Occipital lobe (tissue), 3 donors: ENCODE measurements at places on chromosomes 12 and 14.

GRCh38 chr14:104889375-104889757, 24.3 kb downstream of the CEP170B start:
- DNase-seq, result no peak

DNA sequence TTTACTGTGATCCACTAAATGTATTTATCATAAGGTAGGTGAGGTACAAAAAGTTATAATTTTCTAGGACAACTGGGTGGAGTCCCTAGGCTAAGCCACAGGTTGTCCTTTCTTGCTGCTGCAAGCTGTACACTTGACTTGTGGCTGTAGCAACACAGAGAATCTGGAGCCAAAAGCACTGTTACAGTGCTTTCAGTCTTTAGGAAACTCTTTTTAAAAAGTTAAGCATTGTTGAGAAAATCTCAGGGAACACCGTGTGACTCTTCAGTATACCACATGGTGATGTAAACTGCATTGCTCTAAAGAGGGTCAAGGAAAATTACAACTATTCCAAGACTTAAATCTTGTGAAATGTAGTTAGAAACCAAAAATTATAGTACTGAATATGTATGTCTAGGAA, 11.4 kb downstream of the SLC15A5 start:
- no peak for DNase-seq

DNA sequence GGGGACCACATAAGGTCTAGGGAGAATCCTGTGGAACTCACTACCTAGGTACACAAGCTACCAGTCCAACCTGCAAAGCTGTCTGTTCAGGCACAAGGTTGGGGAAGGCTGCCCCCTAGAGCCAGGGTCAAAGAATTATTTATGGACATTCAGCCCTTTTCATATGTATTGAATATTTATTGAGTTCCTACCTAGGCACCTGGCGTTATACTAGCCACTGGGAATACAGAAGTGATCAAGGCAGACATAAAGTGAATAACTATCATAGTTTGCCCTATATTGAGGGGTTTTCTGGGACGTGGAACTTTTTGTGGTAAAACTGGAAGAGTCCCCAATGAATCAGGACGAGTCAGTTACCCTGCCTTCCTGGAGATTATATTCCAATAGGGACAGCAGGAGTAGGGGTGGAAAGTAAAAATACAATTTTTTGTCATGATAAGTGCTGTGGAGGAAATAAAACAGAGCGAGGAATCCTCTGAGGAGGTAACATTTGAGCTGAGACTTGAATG, 5.8 kb upstream of the SLC48A1 start:
- DNase-seq, result no peak

DNA sequence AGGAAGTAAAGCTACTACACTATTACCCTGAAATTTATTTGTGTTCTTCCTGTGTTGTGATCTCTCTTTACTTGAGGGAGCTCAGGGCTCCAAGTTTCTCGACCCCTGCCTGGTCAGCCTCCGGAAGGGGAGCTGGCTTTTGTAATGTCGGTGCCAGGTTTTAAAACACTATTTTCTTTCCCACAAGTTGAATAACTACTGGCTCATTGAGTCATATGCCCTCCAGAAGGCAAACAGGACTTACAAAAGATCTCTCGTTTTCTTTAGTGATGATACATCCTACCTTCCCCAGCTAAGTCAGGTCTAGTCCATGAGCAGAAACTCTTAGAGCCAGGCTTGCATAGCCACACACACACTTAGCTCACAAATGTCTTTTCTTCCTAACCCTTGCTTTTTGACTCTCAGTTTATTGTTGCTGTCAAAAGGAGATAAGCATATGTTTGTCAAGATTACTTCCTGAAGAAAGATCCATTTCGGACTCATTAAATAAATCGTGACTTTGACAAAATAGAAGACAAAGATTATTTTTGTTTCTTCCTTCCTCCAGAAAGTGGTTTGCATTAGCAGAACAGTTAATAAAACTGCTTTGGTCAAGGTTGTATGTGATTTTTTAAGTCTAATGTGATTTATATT, 209.8 kb upstream of the FLRT2 start:
- DNase-seq, result no peak

DNA sequence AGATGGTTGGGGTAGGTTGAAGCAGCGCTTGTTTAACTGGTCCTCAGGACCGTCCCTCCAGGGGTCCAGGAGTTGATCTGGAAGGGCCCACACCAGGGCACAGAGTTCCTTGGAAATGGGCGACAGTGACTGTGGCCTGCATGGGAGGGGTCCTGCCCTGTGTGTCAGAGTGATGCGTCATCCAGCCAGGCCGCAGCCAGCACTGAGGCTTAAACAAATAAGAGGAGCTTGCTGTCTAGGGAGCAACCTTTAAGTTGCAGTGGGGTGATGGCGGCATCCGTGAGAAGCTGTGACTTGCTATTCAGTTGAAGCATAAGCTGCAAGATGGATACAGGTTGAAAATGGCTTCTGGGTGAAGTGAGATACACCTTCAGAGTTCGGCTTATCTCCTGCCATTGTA, 20.2 kb downstream of the DCAF4 start:
- no peak for DNase-seq

- no peak for DNase-seq
These were observed 17.8 kb downstream of the EFCAB11 start for GRCh38 chr14:89936654-89937185.

DNA sequence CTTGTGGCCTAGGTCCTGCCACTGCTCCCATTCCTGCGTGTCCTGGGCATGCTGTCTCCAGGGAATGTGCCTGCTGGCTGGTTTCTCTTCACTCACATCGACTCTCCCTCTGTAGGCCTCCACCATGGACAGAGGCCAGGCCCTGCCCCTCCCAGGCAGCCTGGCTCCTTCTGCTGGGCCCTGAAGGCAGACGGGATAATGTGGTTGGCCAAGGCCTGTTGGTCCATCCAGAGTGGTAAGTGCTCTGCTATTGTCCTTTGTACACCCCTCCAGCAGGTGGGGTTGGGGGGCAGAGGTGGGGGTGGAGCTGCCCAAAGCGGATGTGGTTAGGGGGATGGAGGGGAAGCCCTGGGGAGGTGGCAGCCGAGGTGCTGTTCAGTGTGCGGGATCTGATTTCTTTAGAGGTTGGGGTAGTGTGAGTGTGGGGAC, 9.5 kb upstream of the NR4A1 start:
- no peak for DNase-seq

DNA sequence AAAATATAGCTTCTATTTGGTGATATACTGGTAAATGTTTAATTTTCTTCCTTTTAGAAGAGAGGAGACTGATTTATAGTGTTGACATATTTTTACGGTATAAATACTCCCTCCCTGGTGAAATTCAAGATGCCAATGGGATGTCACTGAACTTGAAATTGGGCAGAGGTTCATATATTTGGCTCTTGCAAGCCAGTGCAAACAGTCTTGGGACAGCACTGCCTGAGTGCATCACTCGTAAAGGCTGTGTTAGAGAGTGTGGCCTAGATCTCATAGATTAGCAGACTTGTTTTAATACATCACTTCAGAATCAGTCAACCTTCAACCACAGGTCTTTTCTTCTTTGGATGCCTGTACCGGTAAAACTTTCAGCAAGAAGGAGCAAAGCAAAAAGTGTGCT, 681.0 kb downstream of the NRXN3 start:
- DNase-seq, result no peak

DNA sequence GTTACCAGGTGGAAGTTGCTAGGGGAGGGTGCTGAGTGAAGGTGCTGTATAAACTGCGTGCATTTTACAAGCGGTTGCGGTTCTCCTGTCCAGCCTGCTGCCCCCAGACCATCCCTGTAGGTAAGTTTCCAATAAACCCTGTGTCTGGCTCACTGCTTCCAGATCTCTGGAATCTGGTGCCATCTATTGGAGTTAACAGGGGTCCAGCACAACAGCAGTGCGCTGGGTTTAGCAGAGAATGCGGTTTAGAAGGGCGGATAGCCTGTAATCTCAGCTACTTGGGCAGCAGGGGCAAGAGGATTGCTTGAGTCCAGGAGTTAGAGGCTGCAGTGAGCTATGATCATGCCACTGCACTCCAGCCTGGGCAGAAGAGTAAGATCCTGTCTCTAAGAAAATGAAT, 4.9 kb downstream of the AACS start:
- no peak for DNase-seq

GRCh38 chr12:25957793-25958427, 572 bp upstream of the RASSF8 start:
- peak; percentile 65 for DNase-seq

DNA sequence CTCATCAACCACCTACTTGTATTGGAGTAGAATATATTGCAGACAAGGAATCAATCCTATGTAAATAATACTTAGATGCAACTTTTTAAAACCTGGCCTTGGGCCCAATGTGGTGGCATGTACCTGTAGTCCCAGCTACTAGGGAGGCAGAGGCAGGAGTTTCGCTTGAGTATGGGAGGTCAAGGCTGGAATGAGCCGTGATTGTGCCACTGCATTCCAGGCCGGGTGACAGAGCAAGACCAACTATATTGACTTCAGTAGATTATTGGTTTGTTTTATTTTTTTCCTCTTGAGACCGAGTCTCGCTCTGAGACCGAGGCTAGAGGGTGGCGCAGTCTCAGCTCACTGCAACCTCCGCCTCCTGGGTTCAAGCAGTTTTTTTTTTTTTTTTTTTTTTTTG, 3.6 kb downstream of the LARP4 start:
- DNase-seq, result no peak

- no peak for DNase-seq
These were observed 17.3 kb upstream of the DHRS4 start for GRCh38 chr14:23936084-23936829.

- no peak for DNase-seq
These were observed 244.9 kb upstream of the DIO2 start for GRCh38 chr14:80456209-80456608.

DNA sequence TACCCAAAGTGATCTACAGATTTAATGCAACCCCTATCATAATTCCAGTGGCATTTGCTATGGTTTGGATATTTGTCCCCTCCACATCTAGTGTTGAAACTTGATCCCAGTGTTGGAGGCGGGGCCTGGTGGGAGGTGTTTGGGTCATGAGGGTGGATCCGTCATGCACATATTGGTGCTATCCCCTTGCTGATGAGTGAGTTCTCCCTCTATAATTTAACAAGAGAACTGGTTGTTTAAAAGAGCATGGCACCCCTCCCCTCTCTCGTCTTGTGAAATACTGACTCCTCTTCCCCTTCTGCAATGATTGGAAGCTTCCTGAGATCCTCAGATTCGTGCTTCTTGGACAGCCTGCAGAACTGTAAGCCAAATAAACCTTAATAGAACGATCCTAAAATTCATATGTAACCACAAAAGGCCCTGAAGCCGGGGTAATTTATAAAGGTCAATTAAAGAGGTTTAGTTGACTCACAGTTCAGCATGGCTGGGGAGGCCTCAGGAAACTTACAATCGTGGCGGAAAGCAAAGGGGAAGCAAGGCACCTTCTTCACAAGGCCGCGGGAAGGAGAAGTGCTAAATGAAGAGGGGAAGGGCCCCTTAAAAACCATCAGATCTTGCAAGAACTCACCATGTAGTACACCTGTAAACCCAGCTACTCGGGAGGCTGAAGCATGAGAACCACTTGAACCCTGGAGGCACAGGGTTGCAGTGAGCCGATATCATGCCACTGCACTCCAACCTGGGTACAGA, 41.2 kb downstream of the SLC39A9 start:
- no peak for DNase-seq

DNA sequence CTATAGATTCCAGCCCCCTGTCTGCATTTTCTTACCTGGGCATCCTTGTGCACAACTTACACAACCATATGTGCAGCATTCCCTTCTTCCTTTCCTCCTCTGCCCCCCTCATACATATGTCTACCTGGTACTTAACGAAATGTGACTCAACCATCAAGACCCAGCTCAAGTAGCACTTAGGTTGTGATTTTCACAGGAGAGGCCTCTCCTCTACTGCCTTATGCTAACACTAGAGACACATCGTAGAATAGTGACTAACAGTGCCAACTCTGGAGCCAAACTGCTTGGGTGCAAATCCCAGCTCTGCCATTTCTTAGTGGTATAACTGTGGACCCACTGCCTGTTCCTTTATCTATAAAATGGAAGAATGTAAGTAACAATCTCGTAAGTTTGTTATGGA, 24.1 kb upstream of the PLEKHA5 start:
- DNase-seq, result no peak

DNA sequence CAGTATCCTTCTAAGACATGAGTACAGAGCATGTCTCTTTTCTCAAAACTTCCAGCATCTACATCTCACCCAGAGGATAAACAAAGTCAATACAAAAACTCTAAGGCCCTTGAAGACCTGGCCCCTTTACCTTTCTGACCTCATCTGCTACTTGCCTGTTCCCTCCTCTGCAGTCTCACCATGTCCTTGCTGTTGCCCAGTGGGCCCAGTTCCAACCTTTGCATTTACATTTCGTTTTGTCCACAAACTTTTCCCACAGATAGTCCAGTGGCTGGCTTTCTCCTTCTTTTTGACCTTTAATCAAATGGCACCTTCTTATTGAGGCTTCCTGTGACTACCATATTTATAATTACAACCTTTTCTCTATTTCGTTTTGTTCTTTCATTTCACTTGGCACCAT, 1.6 kb downstream of the IRAK4 start:
- DNase-seq, result no peak

- peak; percentile 25 for DNase-seq
These were observed 732 bp downstream of the ZNF664 start for GRCh38 chr12:123973552-123974341.

DNA sequence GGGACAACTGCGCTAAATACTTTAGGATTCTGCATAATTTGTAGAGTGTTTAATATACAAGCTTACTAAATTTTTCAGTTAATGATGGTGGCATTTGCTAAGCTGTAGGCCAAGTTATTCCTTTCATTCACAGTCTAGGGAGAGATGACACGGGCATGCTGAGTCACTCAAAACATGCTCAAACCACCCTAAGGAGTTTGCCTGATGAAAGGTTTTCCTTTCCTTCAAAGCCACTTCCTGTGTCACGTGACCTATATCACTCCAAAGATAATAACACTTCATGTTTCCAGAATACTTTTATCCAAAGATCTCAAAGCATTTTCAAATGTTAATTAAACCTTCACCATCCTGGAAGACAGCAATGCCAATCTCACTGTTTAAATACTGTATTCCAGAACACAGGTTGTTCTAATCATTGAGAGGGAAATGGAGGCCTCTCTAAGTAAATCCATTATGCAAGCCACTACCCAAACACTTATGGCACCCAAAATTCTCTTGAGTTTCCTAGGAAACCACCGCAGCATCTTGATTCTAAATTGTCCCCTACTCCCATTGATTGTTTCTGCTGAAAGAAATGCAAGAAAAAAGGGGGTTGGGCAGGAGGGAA, 207.0 kb upstream of the CDKN3 start:
- no peak for DNase-seq

DNA sequence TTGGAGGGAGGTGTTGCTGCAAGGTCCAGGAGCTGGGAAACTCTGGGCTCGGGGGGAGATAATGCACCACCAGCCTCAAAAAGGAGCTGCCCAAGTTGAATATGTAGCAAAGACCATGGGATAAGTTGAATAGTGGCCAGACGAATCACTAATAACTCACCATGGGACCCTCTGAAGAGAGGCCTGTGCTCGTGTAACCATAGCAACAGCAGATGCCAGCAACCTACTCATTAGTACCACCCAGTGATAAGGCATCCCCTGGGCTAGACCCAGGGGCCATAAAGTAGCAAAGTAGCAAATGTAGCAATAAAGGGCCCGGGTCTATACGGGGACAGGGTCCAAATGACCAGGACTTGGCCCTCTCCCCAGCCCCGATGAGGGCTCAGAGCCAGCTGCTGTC, 328.0 kb downstream of the DPF3 start:
- DNase-seq, result no peak
